Stimulated activated CD4-positive, alpha-beta T cell treated with anti-CD3 and anti-CD28 coated beads, Interleukin-4, amount 100 ng/mL, for 48 hours (primary cell): ENCODE measurements at places on chromosomes 13 and 19.
A peak's percentile ranks its signal among the peaks of the same experiment; 100 is the strongest.

GRCh38 chr13:45811891-45812694 lies 39.5 kb downstream of the SIAH3 start:
- no peak for DNase-seq

DNA sequence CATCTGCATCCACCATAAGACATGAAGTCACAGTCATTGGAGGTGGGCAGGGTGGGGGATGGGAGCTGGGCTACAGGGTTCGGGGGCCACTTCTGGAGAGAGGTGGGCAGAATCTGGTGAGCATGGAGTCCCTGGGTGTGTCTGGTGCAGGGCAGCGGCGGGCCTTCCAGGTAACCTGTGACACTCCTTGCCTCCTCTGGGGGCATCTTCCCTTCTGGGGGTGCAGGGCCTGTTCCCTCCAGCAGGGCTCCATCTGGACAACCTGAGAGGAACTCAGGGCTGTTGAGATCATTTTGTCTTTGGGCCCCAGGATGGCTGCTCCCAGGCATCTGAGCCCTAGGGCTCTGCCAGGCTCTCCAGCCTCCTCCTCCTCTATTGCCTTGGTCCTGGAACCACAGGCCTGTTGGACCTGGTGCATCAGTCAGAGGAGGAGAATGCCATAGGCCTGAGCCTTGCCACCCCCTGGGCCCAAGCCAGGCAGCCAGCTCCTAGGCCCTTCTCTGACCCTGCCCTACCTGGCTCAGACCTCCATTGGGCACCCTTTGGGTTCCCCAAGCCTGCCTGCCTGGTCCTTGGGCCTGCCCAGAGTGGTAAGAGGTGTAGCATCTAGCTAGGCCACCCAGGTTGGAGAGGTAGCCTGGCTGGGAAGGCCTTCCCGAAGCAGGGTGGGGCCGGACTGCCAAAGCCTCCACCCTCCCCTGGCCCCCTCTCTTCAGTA lies 13.4 kb downstream of the LYL1 start:
- no peak for DNase-seq

GRCh38 chr19:18156841-18157464 lies 4.0 kb downstream of the PIK3R2 start:
- no peak for DNase-seq

- no peak for DNase-seq
These were observed 6.4 kb downstream of the ATP11A start for GRCh38 chr13:112696001-112696868.

DNA sequence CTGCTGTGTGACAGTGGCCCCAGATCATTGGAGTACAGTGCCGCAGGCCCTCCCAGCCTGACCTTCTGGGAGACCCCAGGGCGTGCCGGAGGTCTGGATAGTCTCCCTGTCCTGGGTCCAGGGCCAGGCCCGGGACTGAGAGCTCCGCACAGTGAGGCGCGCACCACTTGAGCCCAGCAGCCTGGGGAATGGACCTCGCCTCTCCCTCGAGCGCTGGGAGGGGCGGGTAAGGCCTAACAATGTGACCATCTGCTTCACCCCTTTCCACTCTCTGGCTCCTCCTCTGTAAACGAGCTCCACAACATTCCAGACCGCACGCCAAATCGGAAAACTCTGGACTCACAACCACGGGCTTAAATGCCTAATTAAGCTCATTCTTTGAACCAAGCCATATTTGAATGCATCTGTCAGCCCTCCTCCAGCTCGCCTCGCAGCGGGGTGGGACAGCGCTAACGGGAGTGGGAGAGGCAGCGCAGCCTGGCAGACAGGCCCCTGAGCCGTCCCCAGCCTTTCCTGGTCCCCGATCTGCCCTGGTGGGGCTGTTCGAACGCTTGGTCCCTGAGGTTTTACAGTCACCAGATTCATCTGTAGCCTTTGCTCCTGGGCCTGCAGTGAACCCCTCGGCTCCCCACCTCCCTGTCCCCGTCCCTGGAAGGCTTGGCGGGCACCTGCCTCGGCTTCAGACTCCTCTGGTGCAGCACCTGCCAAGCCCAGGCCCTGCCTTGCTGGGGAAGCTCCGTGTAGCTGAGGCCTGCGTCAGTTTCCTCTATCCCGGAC lies 120.7 kb upstream of the VSTM2B start:
- no peak for DNase-seq

GRCh38 chr13:35157143-35157755 lies 215.2 kb downstream of the NBEA start:
- DNase-seq: peak; percentile 4

- DNase-seq: no peak
These were observed at the start of gene SSC5D for GRCh38 chr19:55487924-55488687. Gene SSC5D (plus strand): TSS chr19:55488436. CDS start chr19:55488590, 154 bp downstream.

- DNase-seq: no peak
These were observed 186.8 kb upstream of the PRR20A start for GRCh38 chr13:56953965-56954364.

DNA sequence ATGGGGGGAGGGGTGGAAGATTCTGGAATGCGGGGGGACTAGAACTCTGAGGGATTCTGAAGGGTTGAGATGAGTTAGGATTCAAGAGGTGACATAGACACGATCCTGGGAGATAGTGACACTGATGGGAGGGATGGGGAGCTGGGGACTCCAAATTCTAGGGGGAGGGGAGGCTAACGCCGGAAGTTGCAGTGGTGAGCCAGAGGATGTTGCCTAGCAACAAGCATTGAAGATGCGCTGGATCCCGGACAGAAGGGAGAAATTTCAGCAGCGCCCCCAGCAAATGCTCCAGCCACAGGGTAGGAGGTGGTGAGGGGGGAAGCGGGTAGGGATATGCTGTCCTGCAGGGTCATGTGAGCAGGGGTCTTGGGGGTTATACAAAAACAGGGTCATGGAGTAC lies 6.9 kb upstream of the LTBP4 start:
- DNase-seq: no peak

GRCh38 chr19:33664744-33665143 lies 43.0 kb downstream of the CHST8 start:
- no peak for DNase-seq

- DNase-seq: no peak
These were observed 126.7 kb downstream of the MAB21L1 start for GRCh38 chr13:35349673-35350278.

GRCh38 chr19:33458807-33459206 lies 62.8 kb downstream of the PEPD start:
- no peak for DNase-seq

DNA sequence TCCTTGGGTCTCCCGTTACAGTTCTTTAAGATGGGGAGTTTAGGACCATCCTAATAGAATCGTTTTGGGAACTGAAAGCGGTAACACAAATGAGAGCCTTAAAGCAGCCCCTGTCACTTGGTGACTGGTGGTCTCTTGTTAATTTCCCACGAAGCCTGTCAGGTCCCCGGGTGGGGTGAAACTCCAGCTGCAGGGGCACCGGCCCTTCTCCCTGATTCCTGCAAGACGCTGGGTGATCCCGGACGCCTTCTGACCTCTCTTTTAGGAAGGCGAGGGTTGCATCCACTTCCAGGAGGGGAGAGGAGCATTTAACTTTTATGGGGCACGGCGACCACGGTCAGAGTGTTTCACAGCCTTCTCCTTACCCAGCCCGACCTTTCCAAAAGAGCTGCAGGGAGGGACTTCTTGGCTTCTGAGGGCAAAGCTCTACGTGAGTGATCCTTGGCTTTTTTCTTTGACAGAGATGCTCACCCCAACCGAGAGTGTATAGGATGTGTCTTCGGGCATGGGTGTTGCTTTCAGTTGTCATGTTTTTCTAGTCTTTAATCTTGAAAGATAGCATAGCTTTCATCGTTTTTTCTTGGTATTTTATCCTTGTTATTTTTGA lies 688 bp downstream of the ZNF225 start:
- no peak for DNase-seq

DNA sequence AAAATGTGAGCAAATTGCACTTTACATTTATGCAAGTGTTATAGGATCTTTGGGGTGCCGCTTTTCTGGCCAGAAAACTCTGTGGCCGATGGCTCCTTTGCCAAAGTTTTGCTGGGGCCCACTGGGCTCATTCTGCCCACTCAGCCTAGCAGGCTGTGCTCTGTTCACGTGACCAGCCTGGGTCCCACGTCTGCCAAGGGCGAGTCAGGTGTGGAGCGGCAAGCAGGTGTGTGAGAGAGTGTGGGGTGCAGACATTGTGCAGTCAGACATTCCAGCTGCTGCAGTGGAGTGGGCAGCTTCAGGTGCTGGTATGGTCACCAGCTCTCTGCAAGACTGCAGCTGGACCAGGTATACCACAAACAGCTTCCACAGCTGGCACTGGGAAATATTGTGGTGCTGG lies 2305.7 kb downstream of the PCDH9 start:
- DNase-seq: no peak

DNA sequence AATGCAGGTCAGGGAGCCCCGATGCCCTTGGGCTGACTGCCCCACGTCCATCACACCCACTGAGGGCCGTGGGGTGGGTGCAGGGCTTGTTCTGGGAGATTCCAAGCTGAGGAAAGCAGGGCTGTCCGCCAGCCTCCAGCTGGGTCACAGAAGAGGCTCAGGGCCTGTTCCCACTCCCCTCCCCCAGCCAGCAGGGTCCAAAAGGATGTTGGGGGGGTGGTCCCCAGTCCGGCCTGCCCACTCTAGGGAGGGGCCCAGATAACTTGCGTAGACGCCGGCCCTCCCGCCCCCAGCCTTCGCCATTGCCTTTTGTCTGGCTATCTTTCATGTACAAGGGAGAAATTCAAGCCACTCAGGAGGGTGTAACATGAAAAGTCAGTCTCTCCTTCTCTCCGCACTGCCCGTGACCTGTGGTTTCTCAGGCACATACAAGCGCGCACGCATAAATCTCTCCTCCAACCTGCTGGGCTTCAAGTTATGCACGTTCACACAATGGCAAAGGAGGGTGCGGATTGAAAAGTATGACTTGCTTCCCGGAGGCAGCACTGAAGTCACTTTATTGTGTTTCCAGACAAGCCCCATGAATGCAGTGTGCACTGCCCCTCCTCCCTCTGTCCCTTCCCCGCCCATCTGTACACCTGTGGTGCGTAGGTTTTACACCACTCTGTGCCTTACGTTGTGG lies 20.2 kb downstream of the CARM1 start:
- no peak for DNase-seq

GRCh38 chr19:43780706-43781525 lies at the start of gene KCNN4:
Gene KCNN4 (minus strand): TSS chr19:43780973. CDS start chr19:43780861, 112 bp downstream.
- DNase-seq: peak; percentile 62

DNA sequence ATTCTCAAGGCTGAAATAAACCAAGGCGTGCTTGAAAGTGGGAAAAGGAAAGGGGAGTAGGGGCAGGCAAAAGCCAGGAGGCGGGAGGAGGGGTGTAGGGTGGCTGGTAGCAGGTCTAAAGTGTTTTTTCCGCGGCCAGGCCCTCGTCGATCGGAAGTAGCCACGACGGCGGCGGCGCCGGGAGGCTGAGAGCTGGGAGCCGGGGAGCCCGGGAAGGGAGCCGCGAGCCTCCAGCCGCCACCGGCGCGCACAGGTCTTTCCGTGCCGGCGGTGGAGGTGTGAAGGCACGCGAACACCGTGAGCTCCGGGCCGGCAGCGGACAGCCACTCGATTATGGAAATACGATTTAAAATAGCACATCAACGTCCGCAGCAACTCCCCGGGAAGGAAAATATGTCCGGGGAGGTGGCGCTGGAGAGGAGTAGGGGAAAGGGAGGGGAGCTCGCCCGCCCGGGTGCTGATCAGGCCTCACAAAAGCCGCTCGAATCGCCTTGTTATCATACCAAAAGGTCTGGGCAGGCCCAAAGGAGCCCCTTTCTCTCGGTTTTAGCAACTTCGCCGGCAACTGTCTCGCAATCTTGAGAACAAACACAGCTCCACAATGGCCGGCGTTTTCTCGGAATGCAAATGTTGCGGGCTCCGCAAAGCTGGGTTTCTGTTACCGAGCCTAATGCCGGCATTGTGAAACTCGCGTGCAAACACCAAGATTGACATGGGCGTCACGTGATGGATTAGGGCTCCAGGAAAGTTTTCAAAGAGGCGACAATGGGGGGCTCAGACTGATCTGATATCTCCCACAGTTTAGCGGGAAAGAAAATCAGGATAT lies 2.9 kb upstream of the PCDH8 start:
- no peak for DNase-seq

GRCh38 chr13:75025956-75026355 lies 456.0 kb downstream of the TBC1D4 start:
- DNase-seq: no peak

DNA sequence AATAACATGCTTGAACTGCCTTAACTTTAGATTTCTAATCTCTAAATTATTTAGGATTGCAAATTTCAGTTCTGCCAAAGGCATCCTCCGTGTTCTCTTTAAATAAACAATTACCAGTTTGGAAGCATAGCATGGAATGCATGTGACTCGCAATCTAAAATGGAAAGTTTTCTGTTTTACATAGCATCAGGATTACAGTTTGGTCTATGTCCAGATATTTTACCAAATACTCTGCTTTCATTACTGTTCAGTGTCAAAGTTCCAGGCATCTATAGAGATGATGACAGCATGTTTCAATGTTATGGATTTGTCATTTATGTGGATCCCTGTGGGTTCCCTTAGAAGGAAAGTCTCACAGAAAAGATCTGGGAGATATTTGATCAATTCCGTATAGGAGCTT lies 16.8 kb downstream of the FLT1 start:
- no peak for DNase-seq

DNA sequence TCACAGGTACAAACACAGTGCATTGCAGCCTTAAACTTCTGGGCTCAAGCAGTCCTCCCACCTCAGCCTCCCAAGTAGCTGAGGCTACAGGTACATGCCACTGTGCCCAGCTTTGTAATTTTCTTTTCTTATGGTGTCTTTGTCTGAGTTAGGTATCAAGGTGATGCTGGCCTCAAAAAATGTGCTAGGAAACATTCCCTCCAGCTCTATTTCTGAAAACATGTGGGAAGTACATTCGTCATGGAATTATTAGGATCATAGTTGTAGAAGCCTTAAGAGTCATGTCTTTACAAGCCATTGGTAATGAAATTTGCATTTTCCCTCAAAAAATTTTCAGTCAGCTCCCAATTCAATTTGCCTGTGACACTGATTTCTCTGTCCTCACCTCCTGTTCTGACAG lies 231.6 kb downstream of the DCT start:
- no peak for DNase-seq

DNA sequence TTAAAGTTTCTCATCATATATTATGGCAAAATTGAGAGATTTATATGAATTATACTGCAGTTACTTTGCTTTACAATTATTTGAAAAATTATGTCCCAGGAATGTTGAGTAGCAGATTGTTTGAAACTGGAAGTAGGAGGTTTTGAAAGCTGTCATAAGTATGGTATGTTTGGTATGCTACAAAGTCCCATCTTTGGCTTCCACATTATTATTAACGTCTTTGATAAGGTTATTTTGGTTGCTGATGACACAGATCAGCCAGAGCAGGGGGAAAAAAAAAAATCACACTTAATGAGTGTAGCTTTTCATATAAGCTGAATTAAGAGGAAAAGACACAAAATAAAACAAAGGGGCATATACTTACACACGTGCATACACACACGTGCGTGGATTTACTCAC lies 130.1 kb downstream of the SLITRK1 start:
- DNase-seq: no peak

GRCh38 chr19:42293540-42293939 lies 8.4 kb upstream of the PRR19 start:
- DNase-seq: no peak

GRCh38 chr13:48906200-48906599 lies 69.5 kb upstream of the FNDC3A start:
- DNase-seq: no peak

GRCh38 chr13:112078879-112079531 lies 12.1 kb downstream of the SOX1 start:
- DNase-seq: no peak
